ENCODE measurements at places on chromosomes 6 and 20.

- no peak for DNase-seq
Observed at GRCh38 chr20:1818895-1819294, 76.3 kb upstream of the SIRPA start.

GRCh38 chr6:157405986-157406385, 25.0 kb downstream of the ZDHHC14 start:
- DNase-seq = no peak

DNA sequence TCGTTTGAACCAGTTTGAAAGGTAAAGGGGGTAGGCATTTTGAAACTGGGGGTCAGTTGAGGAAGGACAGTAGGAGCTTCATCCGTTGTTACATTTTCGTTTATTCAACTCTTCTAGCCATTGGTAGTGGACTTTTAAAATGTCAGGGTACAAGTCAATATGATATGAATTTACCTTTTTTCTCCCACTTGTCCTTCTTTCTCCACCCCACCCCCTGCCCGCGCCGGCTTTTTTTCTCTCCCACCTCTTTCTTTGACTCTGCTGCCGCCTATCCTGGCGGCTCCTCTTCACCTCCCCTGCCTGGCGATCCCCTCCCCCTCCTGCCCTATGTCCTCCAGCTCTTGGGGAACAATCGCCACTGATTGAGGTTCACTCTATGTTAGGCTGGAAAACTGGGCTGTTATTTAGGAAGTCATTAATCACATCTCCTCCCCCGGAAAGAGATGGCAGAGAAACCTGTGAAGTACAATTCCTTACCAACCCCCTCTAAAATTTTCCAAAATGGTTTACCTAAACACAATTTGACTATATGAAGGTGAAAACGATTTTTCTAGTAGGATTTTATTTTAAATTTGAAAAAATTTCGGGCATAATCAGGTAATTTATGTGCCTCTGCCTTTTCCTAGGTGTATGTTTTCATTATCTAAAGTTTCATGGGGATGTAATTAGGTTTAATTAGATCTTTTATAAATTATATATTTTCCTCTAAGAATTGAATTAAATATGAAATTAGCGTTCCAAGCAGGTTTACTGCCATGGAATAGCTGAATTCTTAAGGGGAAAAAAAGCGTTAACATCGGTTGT, 778 bp upstream of the LIN28B start:
- peak; percentile 5 for DNase-seq

DNA sequence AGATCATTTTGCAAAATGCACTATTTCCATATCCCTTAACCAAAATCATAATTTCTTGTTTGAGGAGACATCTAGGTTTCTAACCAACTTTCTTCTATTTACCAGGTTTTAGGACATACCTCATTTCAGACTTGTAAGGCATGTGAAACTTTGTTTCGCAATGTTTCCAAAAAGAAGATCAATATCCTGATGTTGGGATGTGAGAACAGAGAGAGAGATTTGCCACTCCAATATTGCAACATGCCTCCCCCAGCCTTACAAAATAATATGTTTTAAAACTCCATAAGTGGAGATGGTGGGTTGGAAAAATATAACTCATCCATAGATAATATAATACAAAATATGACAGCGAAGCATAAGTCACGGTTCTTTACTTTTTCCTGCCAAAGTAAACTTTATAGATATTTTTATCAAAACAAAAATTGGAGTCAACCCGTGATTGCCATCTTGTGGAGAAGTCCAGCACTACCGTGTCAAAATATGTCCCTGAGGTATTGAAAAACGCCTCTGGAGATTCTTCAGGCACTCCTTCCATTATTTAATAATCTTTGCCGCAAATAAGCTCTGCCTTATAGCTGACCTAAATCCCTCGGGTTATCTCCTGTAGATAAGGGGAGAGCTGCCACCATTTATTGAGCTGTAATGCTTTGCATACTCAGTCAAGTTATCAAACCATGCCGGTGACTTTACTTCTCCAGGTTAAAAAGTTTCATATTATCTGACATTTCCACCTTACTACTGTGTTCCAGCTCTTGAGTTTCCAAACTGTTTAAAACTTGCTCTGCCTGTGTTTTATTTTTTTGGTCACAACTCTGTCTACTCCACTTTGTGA, 534.2 kb downstream of the HACE1 start:
- peak; percentile 12 for DNase-seq

- no peak for DNase-seq
Observed at GRCh38 chr6:116406678-116407345, 36.1 kb downstream of the DSE start.

DNA sequence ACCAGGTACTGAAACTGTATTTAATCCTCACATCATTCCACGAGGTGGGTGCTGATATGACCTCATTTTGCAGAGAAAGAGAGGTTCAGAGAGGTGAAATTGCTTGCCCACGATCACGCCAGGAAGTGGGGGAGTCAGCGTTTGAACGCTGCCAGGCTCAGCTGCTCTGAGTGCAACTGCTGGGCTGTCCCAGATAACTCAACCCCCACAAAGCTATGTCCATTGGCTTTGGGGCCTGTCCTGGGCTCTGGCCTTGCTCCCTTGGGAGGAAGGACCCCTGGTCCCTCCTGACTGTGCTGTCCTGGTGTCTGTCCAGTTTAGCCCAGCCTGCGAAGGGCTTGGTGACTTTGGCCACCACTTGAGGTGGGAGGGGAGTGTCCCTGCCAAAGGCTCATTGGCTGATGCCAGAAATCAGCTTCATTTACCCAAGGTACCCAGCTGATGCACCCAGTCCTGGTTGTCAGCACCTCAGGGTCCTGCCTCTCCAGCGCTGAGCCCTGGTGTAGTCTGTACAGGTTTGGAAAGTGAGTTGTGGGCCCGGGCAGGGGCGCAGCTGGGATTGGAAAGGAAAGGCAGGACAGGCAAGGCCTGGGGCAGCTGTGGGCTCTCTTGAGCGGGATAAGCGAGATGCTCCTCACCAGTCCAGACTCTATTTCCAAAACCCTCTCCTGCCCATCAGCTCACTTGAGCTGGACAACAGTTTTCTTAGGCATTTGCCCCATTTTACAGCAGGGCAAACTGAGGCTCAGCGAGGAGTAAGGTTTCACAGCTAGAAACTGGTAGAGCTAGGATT, 38.5 kb downstream of the SUN5 start:
- peak; percentile 57 for DNase-seq

DNA sequence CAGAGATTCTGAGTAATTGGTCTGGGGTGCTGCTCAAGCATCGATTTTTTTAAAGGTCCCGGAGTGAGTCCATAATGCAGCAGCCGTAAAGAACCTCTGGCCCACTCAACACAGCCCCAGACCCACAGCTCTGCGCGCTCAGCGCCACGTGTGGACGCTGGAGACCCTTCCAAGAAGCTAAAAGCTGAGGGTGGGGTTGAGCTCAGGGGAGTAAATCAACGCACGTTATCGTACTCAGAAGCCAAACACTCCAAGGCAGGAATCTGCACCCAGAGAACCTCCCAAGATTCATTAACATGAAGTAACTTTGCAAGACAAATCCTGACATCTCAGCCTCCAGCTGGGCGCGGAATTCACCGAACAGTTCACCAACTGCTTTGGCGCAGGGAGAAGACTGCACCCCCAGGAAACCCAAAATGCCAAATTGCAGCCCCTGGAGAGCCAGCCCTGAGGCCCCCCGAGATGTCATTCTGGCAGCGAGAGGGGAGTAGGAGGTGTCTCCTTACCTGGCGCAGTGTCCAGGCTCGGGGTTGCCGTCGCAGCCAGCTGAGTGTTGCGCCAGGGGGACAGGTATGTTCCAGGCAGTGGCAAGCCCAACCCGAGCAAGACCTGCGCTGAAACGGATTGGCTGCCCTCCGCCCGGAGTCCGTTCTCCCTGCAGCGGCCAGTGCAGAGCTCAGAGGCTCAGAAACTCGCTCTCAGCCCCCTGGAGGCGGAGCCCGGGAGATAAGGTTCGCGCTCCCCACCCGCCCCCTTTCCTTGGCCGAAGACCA, at the start of gene COL21A1:
Gene COL21A1, minus strand, starts transcription at position 700 of the 773 bp plus-strand sequence. CDS start 64,962 bp downstream, outside the sequence.
- no peak for DNase-seq

- DNase-seq = no peak
Observed at GRCh38 chr6:112468359-112468758, 121.2 kb downstream of the RFPL4B start.

DNA sequence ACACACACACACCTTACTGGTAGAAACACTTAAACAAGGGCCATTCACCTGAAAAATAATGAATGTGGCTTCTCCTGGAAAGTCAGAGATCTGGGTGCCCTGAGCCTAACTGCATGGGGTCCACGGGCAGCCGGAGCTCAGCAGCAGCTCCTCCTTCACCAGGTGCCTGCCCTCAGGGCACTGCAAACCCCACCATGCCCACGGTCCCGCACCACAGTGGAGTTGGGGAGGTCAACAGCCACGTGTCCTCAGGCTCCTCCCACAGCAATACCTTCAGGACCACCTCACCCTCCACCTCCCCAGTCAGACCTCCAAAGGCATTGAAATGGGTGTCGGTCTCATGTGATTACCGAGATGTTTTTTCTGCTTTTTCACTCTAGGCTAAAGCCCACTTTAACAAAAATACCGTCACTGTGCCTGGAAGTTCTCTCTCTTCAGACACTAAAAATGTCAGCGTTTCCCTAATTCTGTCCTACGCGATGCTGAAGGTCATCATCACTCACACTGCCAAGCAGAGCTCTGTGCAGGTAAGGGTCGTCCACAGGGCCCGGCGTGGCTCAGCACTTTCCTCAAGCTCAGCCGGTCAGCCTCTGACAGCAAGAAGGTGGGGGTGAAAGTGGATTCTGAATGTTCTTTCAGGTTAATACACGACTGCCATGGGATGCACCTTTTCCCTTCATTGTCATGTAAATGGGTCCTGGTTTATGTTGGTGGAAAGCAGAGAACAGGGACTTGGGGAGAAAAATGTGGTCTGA, 48.9 kb downstream of the CDK5RAP1 start:
- no peak for DNase-seq

DNA sequence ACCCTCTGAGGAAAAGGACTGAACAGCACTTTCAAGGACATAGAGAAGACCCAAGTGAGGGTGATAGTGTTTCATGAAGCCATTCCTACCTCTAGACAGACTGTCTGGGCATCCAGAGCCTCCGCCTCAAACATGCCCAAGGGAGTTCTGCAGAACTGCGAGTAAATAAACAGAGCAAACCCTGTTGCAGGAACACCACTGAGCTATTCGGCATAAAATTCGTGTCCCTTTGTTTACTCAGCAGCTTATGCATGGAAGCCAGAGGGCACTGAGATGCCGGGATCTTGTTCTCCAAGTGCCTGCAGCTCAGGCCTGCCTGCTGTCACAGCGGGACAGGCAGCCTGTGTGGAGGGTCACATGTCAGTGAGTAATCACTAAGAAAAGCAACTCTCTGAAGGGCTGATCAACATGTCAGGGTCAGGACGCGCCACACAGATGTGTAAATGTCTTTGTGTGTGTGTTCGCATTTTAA, 164.9 kb upstream of the HEY2 start:
- DNase-seq = no peak

GRCh38 chr6:63805808-63806572, 170.4 kb downstream of the PHF3 start:
- no peak for DNase-seq

DNA sequence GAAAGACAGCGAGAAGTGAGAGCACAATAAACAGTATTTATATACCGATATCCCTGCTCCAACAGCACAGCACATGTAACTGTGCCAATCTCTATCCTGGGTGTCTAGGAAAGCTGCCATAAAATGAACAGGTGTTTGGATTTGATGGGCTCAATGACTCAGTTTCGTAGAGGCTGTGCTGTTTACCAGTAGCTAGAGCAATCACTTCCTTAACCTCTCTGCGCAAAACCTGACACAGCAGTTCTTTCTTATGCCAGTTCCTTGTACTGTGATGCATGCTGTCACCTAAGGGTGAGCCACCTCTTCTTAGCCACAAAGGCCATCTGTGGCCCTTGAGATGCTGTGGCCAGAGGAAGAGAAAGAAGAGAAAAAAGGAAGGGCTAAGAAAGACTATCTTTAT, 59.3 kb downstream of the SHPRH start:
- DNase-seq = no peak

DNA sequence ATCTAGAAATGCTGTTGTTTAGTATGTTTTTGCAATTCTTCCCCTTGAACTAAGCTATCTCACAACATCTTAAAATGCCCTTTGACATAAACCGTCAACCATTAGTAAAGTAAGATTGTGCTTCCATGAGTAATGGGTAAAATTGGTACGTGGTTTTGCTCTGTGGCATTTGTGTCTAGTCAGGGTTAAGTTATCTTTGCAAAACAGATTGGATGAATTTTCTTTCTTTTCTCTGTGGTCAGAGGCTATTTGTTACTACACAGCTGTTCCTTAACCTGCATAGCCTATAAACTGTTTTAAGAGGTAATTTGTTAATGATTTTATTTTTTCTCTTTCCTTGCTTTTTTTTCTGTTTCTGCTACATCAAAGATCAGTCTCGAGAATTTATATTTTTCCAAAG, 75.4 kb downstream of the RPP40 start:
- no peak for DNase-seq

DNA sequence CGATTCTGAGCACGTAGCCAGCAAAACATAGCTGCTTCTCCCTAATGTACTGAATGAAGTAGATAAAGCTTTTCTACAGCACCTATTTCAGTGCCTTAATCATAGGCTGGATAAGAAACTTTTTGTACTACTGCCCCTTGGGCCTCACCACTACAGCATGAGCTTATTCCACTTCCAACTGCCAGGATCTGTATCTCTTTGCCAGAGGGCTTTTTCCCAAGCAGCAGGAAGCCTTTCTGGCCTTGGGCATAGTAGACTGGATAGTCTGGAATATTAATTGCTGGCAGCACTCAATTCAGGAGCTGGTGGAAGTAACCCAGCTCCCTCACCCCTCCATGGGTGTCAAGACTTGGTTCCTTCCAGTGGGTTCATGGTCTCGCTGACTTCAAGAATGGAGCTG, 43.6 kb downstream of the ANKEF1 start:
- DNase-seq = no peak

DNA sequence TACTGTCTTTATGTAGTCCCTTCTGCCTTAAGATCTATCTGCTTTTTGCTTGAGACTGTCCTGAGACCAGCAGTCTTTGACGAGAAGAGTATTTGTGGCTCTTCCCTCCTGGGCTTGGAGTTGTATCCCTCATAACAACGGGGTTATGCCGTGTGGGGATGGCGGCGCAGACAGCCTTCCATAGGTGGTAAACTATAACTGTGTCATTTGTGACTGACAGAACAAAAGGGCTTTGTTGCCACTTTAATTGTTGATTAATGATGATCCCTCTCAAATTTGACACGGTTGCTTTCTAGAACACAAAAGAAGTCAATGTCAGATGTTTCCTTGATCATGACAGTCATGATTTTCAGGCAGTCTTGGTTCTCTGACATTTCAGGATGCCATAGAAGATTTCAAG, 196.6 kb downstream of the JARID2 start:
- DNase-seq = no peak

DNA sequence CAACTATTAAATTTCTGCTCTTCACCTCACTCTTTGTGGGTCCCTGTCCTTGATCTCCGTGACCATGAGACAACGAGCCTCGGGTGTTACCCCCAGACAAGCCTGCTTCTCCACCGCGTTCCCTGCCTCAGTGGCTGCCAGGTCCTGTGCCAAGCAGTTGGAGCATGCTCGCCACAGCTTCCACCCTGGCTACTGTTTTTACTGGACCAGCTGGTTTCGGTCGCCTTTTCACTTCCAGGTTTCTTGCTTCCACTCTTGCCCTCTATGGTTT, 5.6 kb downstream of the TP53RK start:
- no peak for DNase-seq

DNA sequence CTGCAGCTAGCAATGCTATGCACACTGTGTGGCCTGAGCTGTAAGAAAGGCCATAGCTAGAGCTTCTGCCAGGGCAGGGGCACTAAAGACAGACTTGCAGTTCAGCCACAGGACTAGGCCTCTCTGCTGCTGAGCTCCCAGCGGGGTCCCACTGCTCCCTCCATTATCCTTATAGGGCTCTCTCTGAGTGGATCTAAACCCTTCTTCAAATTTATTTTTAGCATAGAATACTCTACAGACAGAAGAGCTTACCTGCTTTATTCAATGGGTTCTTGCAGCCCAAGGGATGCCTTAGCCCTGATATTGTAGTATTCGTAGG, 100.9 kb upstream of the MLN start:
- no peak for DNase-seq
